ENCODE measurements at places on chromosomes 2 and 18. TPM values are rescaled to one million over a fixed set of nuclear protein-coding genes. Genes with fewer than 3 reads are reported as not detected.

- no peak for DNase-seq
Measured at GRCh38 chr2:98156304-98156703, 69.3 kb downstream of the VWA3B start.

COL3A1 gene
- total RNA-seq, result 106 TPM

COLEC12 gene
- 28.2 TPM for total RNA-seq

DNA sequence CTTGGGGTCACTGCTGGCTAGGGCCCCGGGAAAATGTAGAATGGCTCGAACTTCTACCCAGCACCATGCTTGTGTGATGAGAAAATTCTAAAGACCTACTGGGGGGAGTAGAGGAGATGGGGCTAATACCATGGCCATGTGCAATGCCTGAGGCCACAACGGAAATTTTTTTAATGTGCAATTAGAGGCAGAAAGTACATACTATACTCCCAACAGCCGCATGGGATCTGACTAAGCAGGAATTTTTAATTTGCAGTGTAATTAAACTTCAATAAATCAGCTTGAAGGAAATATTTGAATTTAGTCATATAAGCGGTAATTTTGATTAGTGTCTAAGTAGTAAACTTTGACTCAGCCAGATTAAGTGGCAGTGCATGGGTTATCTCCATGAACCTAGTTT, 53.2 kb upstream of the CNGA3 start:
- no peak for DNase-seq

GALNT5 gene
- total RNA-seq, result 3.1 TPM

GRCh38 chr2:109335631-109336176, 206.7 kb downstream of the SH3RF3 start:
- DNase-seq, result peak; percentile 53

GRCh38 chr2:72678024-72678423, 147.8 kb downstream of the EXOC6B start:
- DNase-seq, result no peak

DNA sequence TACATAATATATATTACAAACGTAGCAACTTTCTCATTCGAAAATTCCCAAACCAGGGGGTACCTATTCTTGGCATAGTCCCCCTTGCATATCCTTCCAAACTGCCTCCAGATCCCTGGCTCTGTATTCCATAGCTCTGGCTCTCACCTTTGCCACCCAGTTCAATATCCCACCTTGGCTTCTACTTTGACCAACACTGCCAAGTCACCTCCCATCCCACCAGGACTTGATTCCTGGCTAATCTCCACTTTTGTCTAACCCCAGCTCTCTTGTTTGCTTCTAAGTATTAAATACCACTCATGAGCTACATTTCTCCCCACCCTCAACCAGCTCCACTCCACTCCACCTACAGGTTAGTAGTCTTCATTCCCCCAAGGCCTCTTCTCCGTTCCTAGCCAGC, 103.2 kb upstream of the WDR75 start:
- DNase-seq, result peak; percentile 33

DNA sequence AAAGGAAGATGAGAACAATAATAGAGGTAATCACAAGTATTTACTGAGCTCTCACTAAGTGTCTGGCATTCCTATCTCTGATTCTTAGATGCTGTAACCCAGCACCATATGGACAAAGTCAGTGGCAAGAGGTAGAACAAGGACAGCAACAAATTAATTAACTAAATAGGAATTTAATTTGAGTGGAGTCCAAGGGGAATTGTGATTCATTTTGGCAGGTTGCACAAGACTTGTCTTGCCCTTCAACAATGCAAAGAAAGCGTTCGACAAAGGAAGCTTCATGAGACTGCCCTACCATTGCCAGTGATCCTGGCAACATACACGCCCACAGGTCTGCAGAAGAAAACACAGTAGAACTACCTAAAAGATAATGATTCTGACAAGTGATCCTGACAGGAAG, 221.6 kb downstream of the RBM43 start:
- no peak for DNase-seq

KATNAL2 gene
- total RNA-seq, result 3.2 TPM

AGBL5 gene
- total RNA-seq, result 19.0 TPM

- DNase-seq, result no peak
Measured at GRCh38 chr18:78861116-78861515, 118.5 kb upstream of the SALL3 start.

DNA sequence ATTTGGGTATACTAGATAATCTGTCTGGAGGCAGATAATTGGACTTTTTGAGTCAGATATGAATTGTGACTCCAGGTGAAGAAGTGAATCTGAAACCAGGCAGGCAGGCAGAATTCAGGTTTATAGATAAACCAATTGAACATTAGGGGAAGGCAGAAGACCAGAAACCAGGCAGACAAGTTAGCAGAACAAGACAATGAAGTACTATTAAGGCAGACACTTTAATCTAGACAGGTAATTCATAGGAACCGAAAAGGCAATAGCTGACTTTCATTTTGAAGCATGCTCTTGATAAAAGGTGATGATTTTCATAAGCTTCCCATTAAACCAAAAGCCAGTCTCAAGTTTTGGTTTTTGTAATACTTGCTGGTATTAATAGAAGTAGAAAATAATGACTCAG, 19.3 kb upstream of the SLC4A10 start:
- DNase-seq, result no peak

DNA sequence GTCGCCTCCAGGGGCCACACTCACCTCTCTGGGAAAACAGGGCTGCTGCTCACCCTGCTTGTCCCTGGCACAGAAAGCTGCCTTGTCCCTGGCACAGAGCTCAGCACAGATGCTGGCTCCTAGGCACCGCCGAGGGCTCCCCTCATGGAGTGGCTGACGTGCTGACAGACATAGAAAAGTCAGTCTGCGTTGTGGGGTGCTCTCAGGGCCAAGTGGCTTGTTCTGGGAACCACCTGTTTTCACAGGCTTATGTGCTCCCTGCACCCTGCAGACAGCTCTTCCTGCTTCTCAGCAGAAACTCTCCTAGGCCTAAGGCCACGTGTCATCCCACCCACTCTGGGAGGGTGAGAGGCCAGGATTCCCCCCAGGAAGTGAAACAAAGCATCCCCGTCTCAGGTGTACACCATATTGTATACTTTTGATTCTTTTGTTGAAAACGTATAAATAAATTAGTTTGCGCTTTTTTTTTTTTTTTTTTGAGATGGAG, 84.7 kb upstream of the TMEM200C start:
- DNase-seq, result no peak

KIF5C gene
- 0.13 TPM for total RNA-seq

SLC38A11 gene
- total RNA-seq, result not detected

DNA sequence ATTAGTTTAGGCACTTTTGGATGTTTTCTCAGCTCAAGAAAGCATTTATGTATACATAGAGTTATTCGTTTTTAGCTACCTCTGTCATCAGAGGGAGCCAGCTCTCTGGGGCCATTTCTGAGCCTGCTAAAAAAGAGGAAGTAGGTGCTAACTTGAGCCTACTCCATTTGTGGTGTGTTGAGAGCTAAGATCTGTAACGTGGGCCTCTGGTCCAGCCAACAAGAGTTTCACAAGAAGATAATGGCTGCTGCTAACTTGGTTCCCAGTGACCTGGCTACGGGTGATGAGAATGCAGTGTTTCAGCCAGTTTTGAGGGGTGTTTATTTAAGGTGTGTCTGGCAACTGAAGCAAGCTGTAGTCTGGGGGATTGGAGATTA, 182.5 kb downstream of the PRKCE start:
- no peak for DNase-seq

FER1L5 gene
- not detected for total RNA-seq

- no peak for DNase-seq
Measured at GRCh38 chr18:79911344-79912270, 39.8 kb downstream of the SLC66A2 start.
